GM23248 (cell line): ENCODE measurements at places on chromosomes 2 and 18. TPM values are rescaled to one million over a fixed set of nuclear protein-coding genes. Genes with fewer than 3 reads are reported as not detected.
A peak's percentile ranks its signal among the peaks of the same experiment; 100 is the strongest.

ACAA2 gene
- 50.3 and 55.6 TPM in 2 replicates for total RNA-seq

- no peak for DNase-seq
These were observed 107.0 kb downstream of the EXOC6B start for GRCh38 chr2:72718876-72719275.

ZBTB7C gene
- total RNA-seq, result not detected in 2 replicates

TAF4B gene
- total RNA-seq, result 1.1 and 1.9 TPM in 2 replicates

DNER gene
- total RNA-seq, result 0.65 TPM in 1 of 2 replicates, not detected in the other

DNA sequence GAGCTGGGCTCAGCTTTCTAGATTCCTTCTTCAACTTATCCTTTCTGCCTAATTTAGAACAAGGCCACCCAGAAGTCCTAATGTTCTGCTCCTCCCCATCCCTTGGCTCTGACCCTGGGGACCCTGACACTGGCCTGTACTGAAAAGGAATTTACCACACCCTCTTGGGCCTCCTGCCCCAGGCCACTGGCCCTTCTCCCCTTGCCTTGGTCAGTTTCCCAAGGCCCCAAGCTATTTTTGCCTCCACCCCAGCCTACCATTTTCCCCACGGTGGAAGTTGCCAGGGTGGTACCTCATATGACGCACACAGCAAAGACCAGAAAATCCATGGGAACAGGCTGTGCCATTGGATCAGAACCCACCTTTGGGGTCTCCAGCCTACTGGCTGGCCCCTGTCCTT, 72.1 kb downstream of the ZBTB7C start:
- DNase-seq, result no peak

DNA sequence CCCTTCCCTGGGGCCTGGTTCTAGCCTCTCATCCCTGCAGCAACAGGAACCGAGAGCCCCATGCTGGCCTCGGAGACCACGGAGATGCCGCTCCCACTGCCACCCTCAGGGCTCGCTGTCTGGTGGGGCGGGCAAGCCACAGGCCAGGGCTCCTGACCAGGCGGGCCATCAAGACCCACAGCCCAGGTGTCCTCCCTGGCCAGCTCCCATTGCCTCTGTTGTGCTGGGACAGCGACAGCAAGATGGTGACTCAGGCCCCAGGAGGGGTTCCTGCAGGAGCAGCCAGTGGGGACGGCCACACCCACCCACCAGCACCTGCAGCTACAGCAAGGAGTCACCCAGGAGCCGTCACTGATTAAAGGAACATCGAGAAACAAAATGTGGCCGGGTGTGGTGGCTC, 7.4 kb downstream of the KLHL30 start:
- DNase-seq, result no peak

GRCh38 chr18:55731594-55732042, 143.6 kb upstream of the TCF4 start:
- peak; percentile 18 for DNase-seq

DNA sequence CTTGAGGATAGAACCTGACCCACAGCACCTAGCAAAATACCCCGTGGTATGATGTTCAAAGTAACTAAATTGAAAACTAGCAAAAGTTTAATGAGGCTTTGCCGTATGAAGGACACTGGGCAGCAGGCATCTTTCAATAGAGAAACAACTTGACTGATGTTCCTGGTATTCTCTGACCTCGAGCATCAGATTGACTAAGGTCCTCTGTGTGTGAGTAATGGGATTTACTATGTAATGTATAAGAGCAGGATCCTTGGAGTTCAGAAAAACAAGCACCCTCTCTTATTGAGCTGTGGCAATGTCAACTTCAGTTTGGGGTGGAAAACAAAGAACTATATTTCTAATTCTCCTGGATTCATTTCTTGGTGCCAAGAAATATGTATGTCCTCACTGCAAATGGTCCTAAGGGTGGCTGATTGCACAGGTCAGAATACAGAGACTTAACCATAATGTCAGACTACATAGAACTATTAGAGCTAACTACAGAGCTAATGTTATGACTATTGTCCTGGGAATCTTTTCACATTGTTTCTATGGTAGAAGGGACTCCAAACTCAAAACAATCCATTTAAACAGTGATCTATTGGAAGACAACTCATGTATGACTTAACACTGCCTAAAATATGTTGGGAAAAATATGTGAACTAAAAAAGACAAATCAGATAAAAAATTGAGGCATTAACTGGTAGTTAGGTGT, 4.4 kb downstream of the TNFAIP6 start:
- peak; percentile 73 for DNase-seq

DNA sequence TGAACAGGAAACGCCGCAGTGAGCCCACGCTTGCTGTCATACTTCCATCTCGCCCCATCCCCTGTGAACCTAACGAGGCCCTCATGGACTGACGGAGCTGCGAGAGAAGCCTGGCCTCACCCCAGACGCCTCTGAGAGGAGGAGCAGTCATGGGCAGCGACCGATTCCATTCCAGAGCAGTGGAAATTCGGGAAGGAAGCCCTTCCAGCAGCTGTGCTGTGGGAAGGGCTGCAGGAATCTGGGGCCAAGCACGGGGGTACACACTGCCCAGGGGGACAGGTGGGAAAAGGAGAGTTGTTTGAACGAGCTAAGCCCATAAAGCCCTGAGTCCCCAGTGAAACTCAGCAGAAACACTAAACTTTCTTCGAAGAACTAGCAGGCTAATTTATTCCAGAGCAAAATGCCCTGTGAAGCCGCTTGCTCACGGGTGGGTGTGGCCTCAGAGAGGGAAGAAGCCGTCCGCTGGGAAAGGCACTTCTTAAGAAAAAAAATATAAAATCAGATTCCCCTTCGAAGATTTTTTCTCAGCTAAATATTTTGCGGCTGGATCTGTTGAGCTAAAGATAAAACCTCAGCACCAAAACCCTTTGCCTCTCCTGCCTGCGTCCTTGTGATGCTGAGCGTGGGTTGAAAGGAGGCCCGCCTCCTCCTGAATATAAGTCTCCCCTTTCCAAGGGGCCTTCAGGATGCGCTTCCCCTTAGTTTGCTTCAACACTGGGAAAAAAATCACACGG, 38.2 kb downstream of the ANKMY1 start:
- DNase-seq, result peak; percentile 86

DLX2 gene
- total RNA-seq, result 2.8 and 4.7 TPM in 2 replicates

DNA sequence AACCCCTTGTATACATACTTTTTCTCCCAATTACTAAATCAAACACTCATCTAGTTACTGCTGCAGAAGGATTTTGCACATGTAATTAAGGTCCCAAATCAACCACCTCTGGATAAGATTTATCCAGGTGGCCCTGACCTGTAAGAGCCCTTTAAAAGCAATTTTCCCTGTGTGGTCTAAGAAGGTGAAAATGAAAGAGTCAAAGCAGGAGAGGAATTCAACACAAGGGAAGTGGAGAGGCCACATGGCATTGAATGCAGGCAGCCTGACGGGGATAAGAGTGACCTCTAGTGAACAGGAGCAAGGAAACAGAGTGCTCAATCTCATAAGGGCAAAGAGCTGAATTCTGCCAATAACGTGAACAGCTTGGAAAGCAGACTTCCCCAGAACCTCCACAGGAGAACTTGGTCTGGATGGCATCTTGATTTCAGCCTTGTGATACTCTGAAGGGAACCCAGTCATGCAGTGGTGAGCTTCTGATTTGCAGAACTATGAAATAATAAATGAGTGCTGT, 27.2 kb downstream of the PPP3R1 start:
- DNase-seq, result peak; percentile 32

HOXD4 gene
- 2.5 and 7.8 TPM in 2 replicates for total RNA-seq

DNA sequence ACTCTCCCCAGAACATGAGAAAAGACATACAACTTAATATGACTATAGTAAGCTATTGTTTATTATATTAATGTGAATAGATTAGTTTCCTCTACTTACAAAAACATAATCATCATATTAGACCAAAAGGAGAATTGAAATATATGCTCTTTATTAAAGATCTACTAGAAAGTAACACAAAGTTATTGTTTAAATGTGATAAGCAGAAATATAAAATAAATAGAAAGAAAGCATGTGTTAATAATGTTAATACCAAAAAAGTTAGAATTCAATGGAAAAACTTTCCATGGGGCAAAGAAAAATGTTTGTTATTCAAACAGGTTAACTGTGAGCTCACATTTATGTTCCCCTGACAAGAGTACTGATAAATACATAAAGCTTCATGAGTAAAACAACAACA, 421.4 kb upstream of the UBE2E3 start:
- no peak for DNase-seq

CDH19 gene
- not detected in 2 replicates for total RNA-seq

ERBB4 gene
- total RNA-seq, result not detected in 2 replicates

- peak; percentile 25 for DNase-seq
These were observed 214.6 kb downstream of the RDH14 start for GRCh38 chr2:18345848-18346247.

GRCh38 chr2:15050483-15050882, 418.0 kb downstream of the LRATD1 start:
- DNase-seq, result peak; percentile 18

DNA sequence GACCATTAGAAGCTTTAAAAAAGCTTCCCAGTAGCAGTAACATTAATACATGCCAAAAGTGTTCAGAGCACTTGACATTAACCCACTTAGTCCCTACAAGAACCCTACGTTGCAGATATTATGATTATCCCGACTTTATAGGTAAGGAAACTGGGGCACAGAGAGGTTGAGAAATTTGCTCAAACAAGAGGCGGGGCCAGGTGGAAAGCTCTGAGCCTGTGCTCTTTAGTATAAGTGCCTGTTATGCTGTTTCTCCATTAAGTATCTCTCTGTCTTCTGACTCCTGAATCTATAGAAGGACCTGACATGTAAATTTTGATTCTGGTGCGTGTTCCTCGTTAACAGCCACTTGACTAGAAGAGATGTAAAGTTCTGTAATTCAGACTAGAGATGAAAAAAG, 139.8 kb downstream of the RBMS1 start:
- no peak for DNase-seq

- no peak for DNase-seq
These were observed 655.0 kb upstream of the CDH2 start for GRCh38 chr18:28831908-28832307.

- no peak for DNase-seq
These were observed 14.8 kb downstream of the FBXO48 start for GRCh38 chr2:68452158-68452900.

RGPD3 gene
- 0.13 and 0.43 TPM in 2 replicates for total RNA-seq

LRATD1 gene
- total RNA-seq, result 0.63 and 1.2 TPM in 2 replicates

MFSD2B gene
- total RNA-seq, result under 0.01 TPM in 2 replicates

GRCh38 chr18:8169722-8170121, 439.5 kb upstream of the RAB12 start:
- DNase-seq, result no peak

UGT1A10 gene
- total RNA-seq, result not detected in 2 replicates

DNA sequence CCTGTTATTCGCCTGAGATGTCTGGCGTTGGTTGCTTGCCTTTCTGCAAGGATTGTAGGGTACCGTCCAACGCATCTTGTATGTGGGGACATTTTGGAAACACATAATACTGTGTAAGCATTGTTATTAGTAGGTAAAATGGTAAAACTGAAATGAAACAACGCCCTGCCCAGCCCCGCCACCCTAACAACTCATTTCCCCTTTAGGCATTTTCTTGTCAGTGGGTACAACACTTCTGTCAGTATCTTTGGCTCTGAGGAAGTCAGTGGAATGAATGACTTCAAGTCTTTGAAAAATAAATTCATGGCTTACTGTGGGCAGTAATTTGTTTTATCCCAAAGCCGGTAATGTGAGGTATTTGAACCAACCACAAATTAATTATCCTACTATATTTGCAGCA, 86.0 kb downstream of the FMNL2 start:
- no peak for DNase-seq

- no peak for DNase-seq
These were observed 348.9 kb downstream of the RND3 start for GRCh38 chr2:150138587-150138986.

KCNIP3 gene
- 10.7 and 11.9 TPM in 2 replicates for total RNA-seq

FOXD4L1 gene
- not detected in 2 replicates for total RNA-seq

CAPN14 gene
- 0.11 TPM in 1 of 2 replicates, not detected in the other for total RNA-seq

MERTK gene
- under 0.01 TPM in 1 of 2 replicates, not detected in the other for total RNA-seq

DNA sequence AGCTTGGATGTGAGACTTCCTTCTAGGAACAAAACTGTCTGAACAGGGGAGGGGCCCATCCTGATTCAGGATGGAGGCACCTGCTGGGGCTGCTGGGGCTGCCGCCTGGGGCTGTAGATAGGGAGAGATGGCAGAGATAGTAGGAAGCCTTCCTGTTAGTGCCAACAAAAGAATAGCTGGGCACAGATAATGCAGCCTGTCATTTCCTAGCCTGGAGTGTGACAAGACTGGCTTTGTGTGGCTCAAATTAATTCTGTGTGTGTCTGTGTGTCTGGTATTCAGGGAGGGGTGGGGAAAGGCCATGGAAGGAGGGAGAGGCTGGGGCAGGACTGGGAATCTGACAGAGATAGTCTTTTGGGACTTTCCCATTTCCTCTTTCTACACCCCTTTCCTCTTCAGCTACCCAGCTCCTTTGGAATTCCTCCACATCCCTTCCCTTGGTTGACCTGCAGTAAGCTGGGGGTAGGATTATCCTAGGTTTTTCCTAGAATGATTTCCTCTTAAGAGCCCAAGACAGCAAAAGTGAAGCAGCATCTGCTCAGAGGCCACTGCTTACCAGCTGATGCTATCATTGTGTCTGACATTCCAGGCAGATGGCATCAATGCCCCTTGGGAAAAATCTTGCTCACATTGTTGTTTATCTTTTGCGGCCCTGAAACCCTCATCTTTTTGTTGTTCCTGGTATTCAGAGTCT, 144.9 kb upstream of the LHCGR start:
- peak; percentile 61 for DNase-seq

DNA sequence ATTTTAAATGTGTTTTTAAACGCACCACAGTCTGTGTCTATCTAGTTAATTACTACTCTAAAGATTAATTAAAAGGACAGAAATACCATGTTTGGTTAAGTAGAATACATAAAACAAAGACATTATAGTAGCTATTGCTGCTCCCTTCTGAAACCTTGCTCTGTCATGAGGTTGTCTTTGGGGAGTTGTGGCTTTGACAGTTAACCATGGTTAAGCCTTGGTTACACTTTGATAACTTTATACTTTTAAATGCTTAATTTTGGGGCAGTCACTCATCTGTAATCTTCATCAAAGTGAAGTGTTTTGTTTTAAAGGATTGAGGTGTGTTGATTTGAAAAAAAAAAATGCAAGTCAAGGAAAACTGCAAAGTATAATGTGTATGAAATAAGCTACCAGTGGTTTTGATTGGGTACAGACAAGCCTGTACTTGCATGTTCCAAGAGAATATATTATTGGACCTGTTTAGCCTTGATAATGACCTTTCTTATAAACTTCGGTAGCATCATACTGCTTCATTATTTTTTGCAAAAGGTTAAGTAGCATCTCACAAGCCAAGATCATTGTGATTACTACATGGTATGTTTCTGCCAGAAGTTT, 29.8 kb upstream of the TBR1 start:
- DNase-seq, result no peak

DNA sequence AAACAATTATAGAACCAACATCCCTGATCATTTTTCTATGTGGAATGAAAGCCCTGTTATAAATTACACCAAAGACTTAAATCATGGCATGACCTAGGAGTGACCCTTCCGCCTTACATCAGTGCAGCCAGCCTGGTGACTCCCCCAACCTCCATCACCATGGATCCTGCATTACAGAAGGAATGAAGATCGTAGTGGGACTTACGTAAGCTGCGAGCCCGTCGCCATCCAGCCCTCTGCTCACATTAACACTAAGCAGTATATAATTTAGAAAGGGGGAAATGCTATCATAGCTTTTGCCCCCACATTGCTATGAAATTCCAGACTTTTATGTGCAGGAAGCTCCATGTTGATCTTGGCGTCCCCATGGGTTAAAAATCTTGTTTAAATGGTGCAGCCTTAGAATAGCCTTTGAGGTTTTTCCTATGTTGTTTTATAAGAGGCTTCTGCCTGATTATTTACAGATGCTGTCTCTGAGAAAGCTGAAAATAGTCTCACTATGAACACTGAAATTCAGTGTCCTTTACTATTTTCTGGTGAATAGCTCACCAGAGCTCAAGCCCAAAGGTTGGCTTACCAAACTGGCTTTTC, 76.3 kb downstream of the COLEC12 start:
- DNase-seq, result peak; percentile 58

IL36G gene
- total RNA-seq, result not detected in 2 replicates
